ENCODE measurements at places on chromosomes 5 and 9.

- DNase-seq, result no peak
Measured at GRCh38 chr5:33268374-33268773, 172.4 kb upstream of the TARS1 start.

DNA sequence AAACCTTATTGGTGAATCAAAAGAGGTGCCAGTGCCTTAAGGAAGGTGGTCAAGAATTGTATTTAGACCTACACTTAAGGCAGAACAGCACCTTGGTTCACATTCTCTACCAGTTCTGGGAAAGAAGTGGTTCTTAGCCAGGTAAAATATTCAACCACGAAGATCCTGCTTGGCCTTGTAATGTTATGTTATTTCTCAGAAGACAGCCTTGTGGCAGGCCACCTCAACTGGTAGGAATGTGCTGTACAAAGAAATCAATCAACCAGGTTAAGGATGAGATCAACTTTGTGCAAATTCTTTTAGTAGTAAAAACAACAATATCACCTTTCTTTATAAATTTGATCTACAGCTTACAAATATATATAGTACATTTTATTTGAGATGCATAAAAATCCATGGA lies 246.8 kb downstream of the ARRDC3 start:
- no peak for DNase-seq

- DNase-seq, result no peak
Measured at GRCh38 chr5:154311362-154311761, 120.8 kb downstream of the GALNT10 start.

DNA sequence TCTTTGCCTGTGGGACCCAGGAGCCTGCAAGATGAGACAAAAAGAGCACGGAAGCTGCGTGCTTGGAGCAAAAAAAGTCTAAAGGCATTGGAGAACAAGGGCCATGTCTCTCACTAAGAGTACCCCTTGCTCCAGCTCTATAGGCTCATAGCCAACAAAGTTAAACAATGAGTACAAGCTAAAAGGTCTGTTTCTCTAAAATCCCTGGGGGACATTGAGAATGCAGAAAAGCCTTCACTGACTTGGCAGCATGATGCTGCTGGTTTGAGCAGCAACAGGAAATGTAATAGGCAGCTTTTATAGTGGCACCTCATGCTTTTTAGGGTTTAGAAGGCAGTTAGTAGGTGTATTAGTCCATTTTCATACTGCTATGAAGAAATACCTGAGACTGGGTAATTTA lies 287.5 kb downstream of the SMARCA2 start:
- DNase-seq, result no peak

DNA sequence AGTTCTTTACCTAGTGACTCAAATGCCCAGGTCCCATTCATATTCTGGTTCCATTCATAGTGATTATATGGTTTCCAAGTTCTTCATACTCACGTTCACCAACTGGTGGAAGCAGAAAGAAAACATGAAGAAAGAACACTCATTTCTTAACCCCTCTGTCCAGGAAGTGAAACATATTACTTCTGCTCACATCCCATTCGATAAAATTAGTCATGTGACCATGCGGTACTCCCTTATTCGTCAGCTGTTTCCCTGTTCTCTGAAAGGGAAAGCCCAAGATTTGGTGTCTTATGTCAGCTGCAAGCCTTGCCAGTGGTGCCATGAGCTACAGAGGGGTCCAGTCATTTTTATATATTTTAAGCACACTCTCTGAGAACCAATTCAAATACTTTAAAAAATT lies 387.0 kb upstream of the DMAC1 start:
- no peak for DNase-seq

DNA sequence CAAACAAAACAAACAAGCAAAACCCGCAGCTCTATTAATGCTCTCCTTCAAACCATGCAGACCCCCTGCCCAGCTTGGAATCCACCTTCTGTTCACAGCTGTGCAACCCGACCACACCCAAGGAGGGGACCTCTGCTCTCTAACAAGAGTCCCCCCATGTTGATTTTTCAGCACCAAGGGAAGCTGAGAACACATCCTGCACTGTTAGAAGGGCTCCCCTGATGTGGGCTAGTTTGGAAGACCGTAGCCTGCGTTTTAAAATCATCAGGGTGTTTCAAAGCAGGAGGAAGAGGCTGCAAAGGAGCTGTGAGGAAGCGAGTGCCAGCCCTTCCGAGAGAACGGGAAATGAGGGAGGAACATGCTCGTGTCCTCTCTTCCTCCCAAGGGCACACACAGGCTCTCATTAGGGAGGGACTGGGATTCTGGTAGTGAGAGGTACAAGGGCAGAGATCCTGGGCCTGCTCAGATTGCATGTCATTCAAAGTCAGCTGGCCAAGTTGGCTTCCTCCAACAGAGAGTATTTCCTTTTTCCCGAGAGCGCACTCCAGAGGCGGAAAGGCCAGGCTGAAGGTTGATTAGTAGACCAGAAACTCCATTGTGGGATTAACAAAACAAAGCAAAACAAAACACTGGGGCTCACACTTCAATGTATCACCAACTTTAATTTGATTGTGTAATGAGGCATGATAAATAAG lies 185.9 kb downstream of the SEMA6A start:
- no peak for DNase-seq

DNA sequence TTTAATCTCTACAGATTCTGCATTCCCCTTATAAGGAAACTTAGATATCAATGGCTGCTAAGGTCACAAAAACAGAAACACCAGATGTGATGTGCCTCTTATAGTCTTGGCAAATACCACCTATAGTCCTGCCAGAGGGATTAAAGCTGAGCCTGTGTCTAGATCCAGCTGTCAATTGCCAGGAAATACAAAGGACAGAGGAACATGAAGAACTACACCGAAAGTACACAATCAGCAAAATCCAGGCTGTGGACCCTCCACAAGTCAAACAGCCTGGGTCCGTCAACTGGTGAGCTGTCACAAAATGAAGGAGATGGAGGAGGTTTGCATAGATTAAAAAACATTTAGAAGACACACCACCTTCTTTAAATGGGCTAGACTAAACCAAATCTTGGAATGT lies 85.4 kb downstream of the KLF4 start:
- DNase-seq, result no peak

DNA sequence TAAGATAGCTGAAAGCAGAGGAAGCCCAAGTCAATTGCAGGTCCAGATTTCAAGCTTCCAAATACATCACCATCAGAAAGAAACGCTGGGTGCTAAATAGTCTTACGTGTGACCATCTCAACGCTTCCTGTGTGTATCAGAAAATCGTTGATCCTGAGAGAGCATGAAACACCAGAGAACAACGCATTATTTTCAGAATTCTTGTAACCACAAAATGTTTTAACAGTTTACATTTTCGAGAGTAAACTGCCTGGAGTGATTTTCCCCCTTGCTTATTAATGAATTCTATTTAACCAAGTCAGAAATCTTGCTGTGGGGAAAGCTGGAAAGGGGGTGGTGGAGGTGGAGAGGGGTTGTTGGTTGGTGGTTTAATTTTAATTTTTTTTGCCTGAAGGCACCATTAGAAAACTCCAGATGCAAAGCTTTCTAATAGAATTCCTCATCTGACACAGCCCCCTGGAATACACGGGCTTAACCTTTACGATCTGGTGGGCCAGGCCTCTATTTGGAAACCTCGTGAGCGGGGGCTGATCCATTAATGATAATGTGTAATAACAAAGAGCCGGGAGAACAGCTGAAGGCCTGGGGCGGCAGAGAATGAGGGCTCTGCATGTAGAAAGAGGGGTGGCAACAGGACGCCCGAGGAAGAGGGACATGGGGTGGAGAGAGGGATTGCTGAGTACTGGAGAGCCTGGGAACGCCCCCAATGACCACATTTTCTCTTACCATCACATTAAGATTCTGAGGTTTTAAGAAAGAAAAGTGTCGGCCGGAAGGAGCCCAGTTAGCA lies 124.5 kb upstream of the NFIB start:
- DNase-seq, result no peak

DNA sequence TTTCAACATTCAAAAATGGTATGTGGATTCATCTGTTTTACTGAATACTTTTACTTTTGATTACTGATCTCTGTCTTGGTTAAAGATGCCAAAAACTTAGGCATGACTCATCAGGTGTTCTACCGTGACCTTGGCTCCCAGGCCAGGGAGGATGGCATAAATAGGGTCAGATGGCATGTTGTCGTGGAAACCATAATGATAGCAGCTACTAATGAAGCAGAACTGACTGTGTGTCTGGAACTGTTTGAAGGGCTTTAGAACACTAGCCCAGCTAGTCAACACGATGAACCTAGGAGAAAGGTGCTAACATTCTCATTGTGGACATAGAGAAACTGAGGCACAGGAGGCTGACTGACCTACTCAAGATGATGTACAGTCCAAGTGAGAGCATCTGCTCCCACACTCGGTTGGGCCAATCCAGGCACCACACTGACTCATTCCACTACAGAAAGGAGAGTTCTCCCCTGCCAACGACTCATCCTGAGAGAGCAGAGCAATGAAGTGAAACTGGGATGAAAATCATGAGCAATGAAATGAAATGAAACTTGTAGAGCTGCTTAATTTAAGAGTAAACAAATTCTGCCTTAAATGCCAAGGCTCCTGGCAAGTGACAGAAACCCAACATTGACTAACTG lies 116.0 kb downstream of the TENT4A start:
- DNase-seq, result no peak

DNA sequence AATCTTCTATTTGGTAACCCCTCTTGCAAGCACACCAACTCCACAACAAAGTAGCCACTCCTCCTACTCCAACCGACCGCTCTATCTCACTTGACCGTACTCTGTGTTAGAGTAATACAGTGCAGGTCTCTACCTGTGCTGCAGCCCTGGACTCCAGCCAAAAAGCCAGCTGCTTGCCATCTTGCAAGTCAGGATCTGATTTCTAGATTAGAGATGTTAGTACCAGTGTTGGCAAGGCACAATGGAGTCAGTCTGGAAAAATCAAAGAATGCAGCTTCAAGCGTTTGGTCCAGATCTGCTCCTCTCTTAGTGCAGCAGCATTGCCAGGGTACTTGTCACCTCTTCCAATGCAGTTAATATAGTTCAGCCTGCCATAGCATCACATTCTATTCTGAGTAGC lies 477.6 kb downstream of the ZSWIM6 start:
- no peak for DNase-seq

DNA sequence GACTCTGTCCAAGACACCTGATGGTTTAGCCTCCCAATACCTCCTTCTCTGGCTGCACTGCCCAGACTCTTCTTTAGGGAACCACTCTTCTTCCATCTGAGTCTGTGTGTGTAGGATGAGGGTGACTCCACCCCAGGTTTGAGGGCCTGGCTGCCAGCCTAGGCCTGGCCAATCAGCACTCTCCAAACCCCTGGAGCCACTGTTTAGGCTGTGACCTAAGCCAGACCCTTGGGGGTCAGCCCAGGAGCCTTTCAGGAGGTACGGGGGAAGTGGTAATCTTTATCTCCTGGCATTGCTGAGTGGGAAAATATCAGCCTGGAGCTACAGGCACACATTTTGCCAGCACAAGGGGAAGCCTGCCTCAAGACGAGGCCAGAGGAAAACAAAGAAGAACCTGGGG lies 6.2 kb upstream of the ERGIC1 start:
- no peak for DNase-seq

DNA sequence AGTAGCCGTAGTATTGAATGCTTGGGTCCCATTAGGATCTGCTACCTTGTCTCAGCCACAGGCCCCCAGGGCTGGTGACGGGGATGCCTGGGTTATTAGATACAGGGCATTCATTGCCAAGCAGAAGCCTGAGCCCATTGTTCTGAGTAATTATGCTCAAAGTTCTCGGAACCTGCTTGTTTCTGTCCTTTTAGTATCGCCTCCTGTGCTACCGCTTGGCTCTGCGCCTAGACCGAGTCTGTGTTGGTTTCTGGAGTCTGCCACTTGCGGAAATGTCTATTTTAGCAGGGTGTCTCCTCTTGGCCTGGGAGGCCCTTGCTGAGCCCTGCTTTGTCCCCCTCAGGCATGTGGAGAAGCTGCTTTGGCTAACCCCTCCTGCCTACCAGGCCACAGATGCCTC lies 506.1 kb downstream of the BNC2 start:
- no peak for DNase-seq

DNA sequence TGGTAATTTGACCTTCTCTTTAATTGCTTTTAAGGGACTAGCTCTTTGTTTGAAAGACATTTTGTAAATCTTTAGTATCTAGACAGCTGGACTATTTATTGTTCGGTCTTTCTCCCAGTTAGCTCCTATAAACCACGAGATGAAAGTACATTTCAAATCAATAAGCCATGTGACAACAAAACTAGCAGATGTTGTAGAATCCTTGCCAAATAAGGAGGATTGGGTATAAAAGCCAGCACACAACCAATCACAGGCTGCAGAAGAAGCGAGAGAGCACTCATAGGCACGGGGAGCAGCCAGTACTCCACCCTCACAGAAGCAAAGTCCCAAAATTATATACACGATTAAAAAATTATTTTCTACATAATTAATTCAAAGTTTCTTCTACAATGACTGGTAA lies 8.1 kb upstream of the OMD start:
- DNase-seq, result no peak

GRCh38 chr5:149358294-149358651 lies 427 bp downstream of the PCYOX1L start:
- DNase-seq, result no peak

GRCh38 chr5:7850395-7851239 lies at the start of gene CFAP90:
TSS of gene CFAP90 (minus strand) at chr5:7851133. CDS start at chr5:7851021, 112 bp downstream.
- no peak for DNase-seq

DNA sequence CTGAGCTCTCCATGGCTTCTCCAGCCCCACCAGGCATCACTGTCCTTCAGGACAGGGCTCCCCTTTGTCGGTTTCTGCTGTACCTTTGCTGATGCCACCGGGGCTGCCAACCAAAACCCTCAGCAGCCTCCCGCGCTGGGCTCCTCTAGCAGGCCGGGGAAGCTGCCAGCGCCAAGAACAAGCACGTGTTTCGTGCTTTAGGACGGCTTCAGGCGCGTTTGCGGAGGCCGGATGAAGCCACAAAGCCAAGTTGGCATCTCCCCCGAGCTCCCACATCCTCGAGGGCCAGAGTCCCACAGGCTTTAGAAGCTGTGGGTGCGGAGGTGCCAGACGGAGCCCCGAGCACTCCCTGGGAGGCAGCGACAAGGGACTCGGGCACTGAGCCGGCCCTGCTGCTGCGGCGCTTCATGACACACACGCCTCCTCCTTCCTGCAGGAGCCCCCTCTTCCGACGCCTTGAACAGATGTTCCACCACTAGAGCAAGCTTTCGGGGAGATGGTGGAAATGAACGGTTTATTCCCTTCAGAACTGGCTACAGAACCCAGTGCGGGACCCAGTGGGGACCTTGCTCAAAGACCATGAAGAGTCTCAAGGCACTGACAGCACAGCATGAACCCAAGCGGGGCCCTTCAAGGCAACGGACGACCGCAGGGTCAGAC lies 36.7 kb downstream of the SARDH start:
- DNase-seq, result peak; percentile 29

DNA sequence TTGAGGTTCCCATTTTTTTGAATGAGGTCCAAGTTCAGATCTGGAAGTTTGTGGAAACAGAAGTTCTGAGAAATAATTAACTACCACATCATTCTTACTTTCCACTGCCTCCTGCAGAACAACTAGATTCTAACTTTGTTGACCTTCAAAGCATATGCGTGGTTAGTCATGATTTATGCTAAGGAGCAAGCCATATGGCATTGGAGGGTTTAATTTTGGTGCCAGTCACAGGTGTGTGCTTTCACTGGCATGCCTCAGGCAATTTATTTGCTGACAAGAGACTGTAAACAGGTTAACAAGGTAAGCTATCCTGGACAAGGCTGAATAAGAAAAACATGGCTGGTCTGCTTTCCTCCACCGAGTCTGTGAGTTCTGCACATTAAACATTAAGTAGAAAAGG lies 31.5 kb downstream of the HMHB1 start:
- no peak for DNase-seq
